ENCODE measurements at places on chromosomes 16 and 17.

- DNase-seq: no peak
Measured at GRCh38 chr17:56777859-56778258, 55.9 kb downstream of the C17orf67 start.

- no peak for DNase-seq
Measured at GRCh38 chr17:76458580-76459490, 5.9 kb upstream of the UBE2O start.

DNA sequence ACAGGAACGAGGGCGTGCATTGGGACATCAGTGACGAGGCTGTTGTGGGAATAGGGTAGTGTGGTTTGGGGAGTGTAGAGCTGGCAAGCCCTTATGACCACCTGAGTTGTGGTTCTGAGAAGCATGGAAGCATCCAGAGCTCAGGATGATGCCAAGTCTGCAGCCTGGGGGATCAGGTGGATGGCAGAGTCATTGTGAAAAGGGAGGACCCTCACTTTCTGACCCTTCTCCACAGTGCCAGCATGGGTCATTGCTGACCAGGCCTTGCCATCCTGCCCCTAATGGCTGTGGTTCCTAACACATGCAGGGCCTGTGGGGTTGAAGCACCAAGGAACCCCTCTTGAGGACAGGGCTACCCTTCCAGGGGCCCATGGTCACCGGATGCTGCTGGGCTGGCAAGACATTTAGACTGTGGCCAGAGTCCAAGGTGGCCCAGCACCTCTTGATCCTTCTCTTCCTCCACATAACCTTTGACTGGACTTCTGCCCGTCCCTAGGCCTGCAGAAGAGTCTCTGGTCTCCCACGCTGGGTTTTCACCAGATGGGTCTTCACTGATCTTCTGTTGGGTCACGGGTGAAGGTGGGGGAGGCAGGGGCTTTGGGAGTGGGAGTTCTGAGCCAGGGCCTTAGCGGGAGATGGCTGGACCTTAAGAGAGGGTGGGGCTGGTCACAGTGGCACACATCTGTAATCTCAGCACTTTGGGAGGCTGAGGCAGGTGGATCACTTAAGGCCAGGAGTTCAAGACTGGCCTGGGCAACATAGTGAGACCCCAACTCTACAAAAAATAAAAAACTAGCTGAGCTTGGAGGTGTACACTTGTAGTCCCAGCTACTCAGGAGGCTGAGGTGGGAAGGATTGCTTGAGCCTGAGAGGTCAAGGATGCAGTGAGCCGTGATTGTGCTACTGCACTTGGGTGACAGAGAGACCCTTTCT lies 2.0 kb upstream of the PLA2G15 start:
- DNase-seq: no peak

GRCh38 chr16:52553322-52553721 lies 6.4 kb upstream of the TOX3 start:
- DNase-seq: no peak

- no peak for DNase-seq
Measured at GRCh38 chr17:350706-351448, 1.7 kb downstream of the RPH3AL start.

Data from activated T-helper 9 cell treated with anti-CD3 and anti-CD28 coated beads, Interleukin-2, amount 50 U/mL, for 16 hours (primary cell).